ENCODE measurements at places on chromosomes 1 and 21.

- DNase-seq, result no peak
These were observed 5.3 kb upstream of the TFF2 start for GRCh38 chr21:42356046-42356445.

GRCh38 chr1:41537251-41537650 lies 52.8 kb upstream of the EDN2 start:
- no peak for DNase-seq

DNA sequence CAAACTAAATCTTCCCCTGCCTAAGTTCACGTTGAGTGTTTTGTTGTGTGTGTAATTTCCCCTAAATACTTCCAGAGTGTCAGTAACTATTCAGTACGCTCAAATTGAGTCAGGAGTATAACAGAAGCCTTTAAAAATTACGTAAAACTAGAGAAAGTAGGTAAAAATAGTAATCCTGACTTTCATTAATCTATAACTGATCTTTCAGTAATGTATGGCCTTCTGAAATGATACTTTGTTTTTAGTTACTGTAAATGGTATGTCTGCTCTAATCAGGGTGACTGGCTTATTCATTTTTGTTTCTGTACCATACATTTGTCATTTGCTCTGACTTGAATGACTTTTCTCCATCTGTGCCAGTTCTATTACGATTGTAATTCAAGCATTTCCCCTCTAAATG lies 29.4 kb downstream of the MIER1 start:
- no peak for DNase-seq

- no peak for DNase-seq
These were observed 8.2 kb downstream of the UMODL1 start for GRCh38 chr21:42079008-42079938.

DNA sequence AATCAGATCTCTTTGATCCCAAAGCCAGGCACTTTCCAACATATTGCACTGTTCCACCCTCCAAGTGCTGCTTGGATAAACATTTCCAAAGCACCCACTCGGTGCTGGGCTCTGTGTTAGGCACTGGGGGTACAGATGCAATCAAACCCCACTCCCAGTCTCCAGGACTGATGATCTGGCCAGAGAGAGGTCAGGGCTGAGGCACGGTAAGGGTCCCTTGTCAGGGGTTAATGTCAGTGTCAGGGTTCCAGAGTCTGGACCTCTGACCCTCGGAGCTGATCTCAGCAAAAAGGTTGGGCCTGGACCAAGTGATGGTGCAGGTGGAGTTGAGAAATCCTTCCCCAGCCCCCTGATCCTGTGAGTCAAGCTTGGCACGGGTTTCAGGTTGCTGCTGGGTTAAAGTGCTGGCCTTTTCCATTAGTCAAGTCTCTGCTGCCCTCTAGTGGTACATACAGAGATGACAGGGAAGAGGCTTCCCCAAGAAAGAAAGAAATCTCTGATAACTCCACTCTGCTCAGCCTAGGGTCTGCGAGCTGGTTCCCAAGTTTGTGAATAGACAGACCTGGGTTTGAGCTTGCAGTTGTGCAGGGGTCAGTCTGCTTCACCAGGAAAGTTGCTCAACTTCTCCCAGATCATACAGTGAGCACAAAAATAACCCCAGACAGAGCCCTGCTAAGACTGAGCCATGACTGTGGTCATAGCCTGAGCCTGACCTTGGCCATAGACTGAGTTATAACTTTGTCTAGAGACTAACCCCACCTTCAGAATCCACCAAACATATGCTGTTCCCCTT lies 74.6 kb downstream of the DMRTA2 start:
- DNase-seq, result no peak

DNA sequence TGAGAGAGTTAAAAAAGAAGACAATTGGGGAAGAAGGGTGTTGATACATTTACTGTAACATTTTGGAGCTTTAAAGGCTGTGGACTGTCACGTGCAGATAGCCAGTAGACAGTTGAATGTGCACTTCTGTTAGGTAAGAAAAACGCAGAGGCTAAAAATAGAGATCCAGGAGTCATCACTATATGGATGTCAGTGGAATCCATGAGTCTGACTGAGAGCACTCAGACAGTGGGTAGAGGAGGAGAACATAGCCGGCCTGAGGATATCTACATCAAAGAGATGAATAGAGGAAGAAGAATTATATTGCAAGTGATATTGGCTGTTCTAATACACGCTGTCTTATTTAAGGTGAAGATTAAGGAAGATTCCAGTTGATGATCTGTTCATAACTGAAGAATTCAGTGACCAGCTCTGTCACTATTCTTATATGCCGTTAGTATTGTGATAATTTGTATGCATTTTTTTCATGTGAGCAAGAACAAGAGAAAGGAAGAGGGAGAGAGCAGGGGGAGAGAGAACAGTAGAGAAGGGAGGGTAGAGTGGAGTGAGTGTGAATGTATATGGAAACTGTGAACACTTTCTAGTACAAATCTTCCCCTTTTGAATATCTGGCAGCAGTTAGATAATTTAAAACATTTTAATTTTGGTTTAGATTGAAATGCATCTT lies 344.8 kb downstream of the CHRM3 start:
- no peak for DNase-seq

- DNase-seq, result no peak
These were observed 35.4 kb upstream of the SRSF10 start for GRCh38 chr1:24015221-24016210.

DNA sequence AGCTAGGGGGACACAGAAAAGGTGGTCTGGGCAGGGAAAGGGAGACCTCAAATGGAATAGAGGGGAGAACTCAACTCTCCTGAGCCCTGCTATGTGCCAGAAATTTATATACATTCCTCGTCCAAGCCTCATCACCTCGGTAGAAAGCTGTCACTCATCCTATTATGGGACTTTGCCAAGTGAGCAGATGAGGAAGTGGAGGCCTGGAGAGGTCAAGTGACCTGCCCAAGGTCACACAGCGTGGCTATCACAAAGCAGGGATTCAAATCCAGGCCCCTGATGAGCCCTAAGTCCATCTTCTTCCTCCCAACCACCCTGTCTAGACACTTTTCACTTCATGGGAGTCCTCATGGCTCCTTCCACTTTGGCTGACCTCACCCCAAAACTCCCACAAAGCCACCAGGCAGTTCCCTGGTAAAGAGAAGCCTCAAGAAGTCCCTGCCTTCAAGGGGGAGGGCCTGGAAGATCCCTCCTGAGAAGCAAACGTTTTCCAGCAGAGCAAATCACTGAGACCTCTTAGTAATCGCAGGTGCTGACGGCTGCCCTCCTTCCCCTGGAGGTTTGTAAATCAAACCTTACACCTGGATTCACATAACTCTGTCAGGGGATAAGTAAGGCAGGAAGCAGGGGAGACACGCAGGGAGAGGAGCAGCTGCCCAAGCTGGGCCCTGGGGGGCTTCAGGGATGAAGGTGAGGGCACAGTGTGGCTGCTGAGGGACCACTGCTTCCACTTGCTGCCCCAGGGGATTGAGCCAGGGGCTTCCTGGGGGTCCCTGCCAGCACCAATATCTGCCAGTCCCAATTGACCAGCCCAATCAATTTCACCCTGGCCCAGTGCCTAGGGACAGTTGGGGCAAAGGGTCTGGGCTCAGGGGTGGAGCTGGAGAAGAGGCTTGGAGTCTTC lies 351.2 kb downstream of the MATN1 start:
- no peak for DNase-seq

DNA sequence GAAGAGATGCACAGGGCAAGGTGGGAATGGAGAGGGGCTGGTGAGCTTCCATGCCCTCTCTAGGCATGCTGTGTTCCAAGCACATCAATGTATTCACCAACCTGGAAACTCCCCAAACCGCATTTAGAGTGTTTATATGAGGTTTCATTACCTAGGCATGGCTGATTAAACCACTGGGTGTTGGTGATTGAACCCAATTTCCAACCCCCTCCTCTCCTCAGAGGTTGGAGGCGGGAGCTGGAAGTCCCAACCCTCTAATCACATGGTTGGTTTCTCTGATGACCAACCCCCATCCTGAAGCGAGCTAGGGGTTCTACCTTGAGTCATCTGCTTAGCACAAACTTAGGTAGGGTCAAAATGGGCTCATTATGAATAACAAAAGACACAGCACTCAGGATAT lies 3.0 kb upstream of the PPIE start:
- DNase-seq, result no peak
